ENCODE measurements at places on chromosomes 7 and 10. TPM values are rescaled to one million over a fixed set of nuclear protein-coding genes. Genes with fewer than 3 reads are reported as not detected.

INHBA gene
- 2.6 TPM for total RNA-seq

DTX2 gene
- total RNA-seq, result 6.4 TPM

CALML5 gene
- total RNA-seq, result not detected

NOM1 gene
- total RNA-seq, result 23.0 TPM

IL6 gene
- 2.1 TPM for total RNA-seq

SPDYE8 gene
- total RNA-seq, result not detected

SYNPO2L gene
- total RNA-seq, result not detected

FXYD4 gene
- not detected for total RNA-seq

SPDYE16 gene
- total RNA-seq, result under 0.01 TPM

PTPRZ1 gene
- under 0.01 TPM for total RNA-seq

CYP3A4 gene
- total RNA-seq, result not detected

NUTM2A gene
- 0.44 TPM for total RNA-seq

IFIT1B gene
- not detected for total RNA-seq
